ENCODE measurements at places on chromosomes 2 and 18.

- no peak for DNase-seq
Measured at GRCh38 chr18:34870555-34871310, 160.6 kb downstream of the DTNA start.

GRCh38 chr2:26585100-26585499 is 56.1 kb downstream of the CIB4 start:
- DNase-seq: no peak

DNA sequence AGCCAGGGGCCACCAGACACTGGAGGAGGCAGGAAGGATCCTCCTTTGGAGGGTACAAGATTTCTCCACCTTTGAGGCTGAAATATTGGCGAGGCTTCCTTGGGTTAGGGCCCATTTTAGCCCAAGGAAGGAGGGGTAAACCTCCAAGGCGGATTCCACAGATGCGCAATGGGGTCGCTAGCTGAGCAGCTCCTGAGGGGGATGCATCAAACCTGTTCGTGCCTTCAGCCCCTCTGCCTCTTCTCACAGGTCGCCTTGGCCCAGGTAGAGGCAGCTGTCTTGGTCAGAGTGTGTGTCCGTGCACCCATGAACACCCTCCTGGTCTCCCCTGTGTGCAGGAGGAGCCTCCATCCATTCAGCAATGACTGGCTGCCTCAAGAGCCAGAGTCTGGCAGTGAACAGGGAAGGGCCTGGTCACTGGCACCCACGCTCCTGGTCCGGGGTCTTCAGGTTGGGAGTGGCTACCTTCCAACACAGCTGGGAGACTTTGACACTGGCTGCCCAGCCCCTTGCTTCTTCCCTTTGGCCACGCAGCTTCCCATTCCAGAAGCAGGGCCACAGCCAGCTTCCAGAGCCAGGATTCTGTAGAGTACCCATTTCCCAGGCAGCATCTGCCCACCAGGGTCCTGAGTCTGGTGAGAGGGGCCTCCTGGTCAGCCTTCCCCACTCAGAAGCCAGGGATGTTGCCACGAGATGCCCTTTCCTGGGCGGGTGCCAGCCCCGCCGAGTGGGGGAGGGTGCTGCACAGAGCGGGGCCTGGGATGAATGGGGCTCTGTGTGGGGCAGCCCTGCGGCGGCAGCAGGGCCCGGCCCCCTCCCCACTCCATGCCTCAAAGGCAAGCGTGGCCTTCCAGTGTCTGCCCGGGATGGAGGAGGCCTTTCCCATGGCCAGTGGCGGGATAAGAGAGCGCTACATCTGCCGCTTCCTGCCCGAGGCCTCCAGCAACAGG is 95.8 kb upstream of the GPC1 start:
- DNase-seq: no peak

- DNase-seq: no peak
Measured at GRCh38 chr18:22026889-22027288, 142.5 kb upstream of the GATA6 start.

DNA sequence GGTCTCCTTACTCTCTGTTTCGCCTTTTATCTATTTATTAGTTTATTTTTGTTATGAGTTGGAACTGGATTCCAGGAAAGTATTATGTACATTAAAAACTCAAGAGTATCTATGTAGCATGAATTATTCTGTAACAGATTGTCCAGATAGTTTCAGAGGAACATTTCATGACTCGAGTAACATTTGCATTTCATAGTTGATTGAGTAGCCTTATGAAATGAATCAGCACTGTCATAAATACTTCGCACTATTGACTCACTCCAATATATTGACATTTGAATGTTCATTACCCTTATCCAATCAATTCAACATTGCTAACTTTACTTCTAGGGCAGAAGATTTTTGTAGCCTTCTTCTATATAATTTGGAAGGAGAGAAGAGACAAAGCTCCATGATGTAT is 11.3 kb upstream of the VRK2 start:
- DNase-seq: no peak

DNA sequence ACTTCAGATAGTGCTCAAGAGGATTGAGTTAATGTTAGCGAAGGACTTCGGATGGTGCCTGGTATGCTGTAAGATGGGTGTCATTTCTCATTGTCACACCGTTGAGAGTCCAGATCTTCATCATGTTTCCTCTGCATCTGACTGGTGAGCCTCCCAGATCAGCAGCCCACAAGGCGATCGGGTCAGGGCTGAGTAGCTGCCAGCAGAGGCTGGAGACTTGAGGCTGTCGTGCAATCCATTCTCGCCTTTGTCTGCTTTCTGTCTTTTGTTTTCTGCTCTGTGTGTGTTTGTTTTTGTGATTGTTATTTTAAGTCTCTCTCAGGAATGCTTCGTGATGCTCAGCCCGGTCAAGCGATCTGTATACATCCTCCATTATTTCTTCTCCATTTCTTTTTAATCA is 95.8 kb downstream of the TGOLN2 start:
- DNase-seq: no peak

DNA sequence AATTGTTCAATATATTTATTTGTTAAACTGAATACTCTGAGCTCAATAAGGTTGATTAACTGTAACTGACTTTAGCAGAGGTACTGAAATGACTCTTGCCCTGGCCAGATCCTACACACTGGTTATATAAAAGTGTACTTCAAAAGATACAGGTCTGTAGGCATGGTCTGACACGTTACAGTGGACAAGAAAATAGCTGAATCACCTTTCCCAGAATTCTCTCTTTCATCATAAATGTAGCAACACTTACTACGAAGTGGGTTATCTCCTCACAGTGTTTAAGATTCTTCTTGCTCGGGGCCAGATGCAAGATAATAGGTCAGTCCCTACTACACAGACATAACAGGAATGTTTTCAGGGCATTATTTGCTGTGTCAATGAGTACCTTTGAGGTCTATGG is 107.0 kb upstream of the ZC3H15 start:
- DNase-seq: no peak

DNA sequence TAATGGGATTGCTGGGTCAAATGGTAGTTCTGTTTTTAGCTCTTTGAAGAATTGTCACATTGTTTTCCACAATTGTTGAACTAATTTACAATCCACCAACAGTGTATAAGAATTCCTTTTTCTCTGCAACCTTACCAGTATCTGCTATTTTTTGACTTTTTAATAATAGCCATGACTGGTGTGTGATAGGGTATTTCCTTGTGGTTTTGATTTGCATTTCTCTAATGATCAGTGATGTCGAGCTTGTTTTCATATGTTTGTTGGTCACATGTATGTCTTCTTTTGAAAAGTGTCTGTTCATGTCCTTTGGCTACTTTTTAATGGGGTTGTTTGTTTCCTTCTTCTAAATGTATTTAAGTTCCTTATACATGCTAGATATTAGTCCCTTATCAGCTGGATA is 322.3 kb downstream of the CDH2 start:
- DNase-seq: no peak

DNA sequence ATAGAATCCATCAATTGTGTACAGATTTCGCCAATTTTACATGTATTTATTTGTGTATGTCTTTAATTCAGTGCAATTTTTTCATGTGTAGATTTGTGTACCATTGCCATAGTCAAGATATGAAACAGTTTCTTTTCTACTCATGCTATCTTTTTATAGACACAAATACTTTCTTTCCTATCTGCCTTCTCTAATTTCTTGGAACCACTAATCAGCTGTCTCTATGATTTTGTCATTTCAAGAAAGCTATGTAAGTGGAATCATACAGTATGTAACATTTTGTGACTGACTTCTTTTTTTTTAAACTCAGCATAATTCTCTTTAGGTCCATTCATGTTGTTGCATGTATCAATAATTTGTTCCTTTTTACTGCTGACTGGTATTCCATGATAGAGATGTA is 33.3 kb downstream of the KIAA1328 start:
- no peak for DNase-seq

DNA sequence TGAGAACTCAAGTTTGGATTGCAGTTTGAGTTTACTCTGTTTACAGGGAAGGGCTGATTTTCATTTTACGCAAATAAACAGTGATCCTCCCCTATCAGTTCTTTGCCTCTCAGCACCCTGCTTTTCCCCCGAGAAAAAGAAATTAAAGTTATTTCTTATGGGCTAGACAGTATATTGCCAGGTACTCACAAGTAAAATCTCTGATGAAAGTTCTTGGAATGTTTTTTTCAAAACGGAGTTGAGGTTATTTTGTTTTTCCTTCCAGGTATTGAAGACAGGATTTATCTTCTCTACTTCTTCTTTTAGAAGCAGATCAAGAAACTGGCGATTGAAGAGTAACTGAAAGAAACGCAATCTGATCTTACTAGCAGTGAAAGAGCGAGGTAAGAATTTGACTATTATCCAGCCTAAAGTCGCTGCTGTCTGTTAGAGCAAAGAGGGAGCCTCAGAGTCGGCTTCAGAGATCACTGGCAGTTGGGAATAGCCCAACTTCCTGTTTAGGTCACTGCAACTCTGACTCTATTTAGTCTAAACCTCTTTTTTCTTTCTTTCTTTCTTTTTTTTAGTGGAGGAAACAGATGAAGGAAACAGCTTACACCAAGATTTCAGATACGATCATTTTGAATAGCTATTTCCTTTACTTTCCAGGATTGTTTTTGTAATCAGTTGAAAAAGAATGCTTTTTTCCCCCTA is at the start of gene TFPI:
TSS of gene TFPI (minus strand) at position 425 of the 693 bp plus-strand sequence. CDS start 50,667 bp downstream, outside the sequence.
- no peak for DNase-seq

DNA sequence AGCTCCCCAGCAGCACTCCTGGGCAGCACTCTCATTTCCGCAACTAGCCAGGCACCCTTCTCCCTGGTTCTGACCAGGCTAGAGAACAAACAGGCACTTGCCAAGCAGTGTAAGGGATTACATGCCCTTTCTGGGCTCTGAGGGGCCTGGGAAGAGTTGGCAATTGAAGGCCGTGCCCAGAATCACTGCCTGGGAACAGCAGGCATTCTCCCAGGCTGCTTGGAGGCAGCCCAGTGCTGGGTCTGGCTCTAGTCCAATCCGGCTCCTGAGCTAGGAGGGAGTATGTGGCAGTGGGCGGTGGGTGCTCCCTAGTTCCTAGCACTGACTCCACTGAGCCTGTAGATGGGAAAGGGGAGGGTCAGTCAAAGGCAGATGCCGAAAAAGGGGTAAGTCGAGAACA is 34.1 kb upstream of the SP3 start:
- no peak for DNase-seq

GRCh38 chr2:145290986-145291385 is 771.1 kb upstream of the ZEB2 start:
- no peak for DNase-seq
